T-helper 9 cell (primary cell): ENCODE measurements at places on chromosomes 7 and 10.

GRCh38 chr7:12805957-12806356, 118.5 kb downstream of the ARL4A start:
- DNase-seq = no peak

DNA sequence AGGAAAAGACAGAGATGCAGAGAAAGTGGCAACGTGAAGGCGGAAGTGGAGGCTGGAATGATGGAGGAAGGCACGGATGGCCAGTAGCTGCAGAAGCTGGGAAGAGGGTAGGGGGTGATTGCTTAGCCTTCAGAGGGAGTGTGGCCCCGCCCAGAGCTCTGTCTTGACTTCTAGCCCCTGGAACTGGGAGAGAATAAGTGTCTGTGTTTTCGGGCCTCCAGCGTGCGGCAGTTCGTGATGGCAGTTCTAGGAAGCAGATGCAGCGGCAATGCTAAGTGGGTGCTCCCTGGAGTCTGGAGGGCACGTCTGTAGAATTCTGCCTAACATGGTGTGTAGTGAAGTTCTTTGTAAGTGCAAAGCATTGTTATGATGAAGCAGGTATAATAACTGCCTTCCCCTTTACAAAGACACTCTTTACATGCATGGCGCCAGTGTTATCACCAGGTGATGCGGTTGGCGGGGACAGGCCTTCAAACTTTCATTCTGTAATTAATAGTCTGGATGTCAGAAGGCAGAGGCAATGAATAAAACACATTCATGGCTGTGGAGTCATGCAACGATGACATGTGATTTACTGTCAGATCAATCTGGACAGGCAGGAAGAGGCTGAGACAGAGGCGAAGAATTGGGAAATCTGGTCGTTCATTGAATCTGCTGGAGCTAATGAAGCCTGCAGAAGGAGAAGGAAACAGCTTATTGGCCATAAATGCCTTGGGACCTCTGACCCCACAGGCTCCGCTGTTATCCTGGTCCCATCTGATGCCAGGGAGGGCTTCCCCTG, 228.6 kb downstream of the GLRX3 start:
- no peak for DNase-seq

DNA sequence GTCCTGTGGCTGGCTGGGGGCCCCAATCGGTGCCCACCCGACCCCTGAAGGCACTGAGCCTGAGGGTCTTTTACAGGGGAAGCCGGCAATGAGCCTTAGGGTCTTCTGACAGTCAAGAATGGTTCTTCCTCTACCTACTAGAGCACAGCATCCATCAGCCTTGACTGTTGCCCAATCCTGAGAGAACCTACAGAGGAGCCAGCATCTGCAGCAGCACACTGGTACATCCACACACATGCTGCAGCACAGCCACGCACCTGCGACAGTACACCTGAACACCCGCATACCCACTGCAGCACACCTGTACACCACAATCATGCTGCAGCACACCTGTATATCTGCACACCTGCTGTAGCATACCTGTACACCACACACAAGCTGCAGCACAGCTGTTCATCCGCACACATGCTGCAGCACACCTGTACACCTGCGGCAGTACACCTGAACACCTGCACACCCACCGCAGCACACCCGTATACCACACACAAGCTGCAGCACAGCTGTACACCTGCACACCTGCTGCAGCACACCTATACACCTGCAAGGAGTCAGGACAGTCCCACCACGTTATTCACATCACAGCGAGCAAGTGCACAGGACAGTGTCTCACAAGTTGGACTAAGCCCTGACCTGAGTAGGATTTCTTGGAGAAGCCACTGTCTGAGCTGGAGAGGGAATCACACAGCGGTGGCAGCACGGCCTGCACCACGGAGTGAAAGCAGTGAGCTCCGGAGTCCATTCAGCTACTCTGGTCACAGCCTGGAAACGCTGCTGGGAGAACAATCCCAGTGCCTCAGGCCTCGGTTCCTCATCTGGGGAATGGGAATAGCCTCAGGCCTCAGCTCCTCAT, 56.4 kb downstream of the VIPR2 start:
- DNase-seq = no peak

DNA sequence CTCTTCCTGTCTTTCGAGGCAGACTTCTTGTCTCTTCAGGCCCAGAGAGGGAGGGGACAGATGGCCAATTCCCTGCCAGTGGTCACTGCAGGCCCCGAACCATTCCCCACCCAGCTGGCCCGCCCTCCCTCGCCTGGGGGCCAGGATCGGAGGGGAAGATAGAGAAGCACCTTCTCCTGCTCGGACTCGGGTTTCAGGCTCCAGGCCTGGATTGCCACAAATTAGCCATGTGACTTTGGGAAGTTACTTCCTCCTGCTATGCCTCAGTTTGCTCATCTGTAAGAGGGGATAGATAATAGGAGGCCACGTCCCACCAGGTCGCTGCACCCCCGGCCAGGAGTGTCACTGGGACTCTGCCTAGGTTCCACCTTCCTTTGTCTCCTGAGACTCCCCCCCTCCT, 24.8 kb upstream of the PPP2R2D start:
- DNase-seq = no peak

- DNase-seq = no peak
These were observed 182.9 kb downstream of the PTPN20 start for GRCh38 chr10:47094126-47094525.

GRCh38 chr7:82109288-82109687, 334.3 kb downstream of the CACNA2D1 start:
- no peak for DNase-seq
